ENCODE measurements at places on chromosomes 5 and 9.

- DNase-seq: no peak
Measured at GRCh38 chr5:61081741-61082140, 80.5 kb downstream of the SMIM15 start.

DNA sequence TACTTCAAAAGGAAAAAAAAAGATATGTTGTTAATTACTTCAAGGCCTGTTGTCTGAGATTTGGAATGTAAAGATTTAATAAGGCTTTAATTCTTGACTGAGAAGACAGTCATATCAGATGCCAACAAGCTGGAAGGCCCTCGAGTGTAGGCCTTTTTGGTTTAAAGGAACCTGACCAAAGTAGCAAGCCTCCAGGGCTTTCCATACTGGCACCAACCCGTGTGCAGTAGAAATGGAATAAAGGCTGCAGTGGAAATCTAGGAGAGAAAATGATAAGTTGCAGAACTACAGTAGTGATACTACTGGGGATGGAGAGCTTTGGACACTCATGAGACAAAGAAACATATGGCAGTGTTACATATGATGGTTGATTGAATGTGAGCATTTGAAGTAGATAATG lies 358.0 kb downstream of the TAF11L14 start:
- no peak for DNase-seq

DNA sequence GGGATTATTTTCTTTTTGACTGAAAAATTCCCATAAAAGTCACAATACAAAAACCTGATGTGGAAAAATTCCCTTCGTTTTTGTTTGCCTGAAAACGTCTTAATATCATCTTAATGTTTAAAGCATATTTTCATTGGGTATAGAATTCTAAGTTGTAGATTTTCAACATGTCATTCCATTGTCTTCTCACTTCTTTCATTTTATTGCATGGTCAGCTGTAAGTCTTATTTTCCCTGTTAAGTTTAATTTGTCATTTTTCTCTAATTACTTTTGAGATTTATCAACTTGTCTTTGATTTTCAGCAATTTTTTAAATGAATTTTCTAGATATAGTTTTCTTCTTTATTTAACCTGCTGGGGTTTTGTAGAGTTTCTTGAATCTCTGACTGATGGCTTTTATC lies 131.7 kb downstream of the FBXO38 start:
- no peak for DNase-seq

DNA sequence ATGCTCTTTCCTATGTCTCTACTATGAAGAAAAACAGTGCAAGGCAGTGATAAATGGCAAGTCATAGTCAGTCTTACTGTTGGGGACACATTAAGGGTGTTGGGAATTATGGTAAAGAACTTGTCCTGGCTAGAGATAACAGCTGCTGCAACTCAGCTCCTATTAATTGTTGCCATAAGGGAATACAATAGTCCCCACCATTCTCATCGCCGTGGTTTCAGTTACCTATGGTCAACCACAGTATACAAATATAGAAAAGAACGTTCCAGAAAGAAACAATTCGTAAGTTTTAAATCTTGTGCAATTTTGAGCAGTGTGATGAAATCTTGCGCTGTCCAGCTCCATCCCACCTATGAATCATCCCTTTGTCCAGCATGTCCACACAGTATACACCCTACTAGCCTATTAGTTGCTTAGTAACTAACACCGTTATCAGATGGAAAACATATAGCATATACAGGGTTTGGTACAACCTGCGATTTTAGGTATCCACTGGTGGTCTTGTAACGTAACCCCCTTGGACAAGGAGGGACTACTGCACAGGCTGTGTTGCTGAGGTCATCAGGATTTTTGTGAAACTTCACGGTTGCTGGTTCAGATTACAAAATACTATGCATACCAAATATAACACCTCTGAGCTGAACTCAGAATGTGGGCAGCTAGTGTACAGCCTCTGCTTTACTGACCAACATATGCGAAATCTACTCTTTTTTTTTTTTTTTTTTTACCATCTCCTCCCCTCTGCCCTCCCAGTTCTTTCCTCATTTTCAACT lies 53.5 kb downstream of the ZFR start:
- peak; percentile 63 for DNase-seq

GRCh38 chr9:91896097-91896496 lies 53.9 kb downstream of the ROR2 start:
- DNase-seq: no peak

DNA sequence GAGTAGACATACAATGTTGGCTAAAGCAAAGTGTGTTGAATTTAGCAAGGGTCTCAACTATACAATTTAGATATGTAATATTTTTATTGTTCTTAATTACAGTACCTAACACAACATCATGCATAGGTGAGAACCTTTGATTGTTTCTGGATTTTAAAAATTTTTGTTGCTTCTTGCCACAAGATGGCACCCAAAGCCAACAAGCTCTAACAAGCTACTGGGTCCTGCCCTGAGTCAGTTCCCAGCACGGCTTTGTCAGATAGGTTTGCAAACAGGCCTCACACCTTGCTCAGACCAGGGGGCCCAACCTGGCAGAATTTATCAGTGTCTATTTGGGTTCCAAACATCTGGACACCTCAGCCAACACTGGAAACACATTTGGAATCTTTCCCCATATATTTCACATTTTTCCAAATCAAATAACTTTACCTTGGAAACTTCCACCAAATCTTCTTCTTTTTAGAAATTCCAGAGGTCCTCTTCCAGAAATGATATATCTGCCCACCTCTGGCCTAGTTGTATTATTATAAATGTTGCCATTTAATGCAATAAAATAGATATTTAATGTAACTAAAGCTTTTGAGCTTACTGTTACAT lies 49.5 kb upstream of the EGFLAM start:
- DNase-seq: peak; percentile 64

DNA sequence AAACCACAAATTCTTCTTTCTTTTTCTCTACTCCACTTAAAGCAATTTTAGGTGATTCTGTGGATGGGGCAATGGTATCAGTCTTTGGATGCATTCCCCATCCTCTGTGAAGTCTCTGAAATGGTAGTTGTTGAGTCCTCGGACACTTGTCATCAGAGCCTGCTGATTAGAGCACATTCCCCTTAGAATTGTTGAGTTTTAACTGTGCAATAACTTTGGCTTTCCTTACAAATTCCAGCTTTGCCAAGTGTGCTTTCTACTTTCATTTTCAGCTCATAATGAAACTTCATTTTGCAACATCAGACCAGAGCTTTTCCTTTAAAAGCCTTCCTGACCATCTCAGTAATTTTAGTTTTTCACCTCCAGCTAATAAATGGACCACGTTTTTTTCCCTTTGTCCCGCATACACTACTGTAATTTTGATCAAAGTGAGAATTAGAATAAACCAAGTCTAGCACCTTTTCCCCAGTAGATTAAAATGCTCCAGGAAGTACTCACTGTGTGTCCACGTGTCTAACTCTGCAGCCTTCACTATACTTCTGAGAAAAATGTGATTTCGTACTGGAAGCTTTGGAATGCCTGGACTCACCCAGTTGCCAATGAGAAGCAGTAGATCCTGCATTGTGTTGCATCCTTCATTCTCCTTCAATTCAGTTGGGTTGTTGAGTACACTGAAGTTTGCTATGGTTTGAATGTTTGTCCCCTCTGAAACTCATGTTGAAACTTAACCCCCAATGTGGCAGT lies 135.6 kb downstream of the NTRK2 start:
- DNase-seq: peak; percentile 18

DNA sequence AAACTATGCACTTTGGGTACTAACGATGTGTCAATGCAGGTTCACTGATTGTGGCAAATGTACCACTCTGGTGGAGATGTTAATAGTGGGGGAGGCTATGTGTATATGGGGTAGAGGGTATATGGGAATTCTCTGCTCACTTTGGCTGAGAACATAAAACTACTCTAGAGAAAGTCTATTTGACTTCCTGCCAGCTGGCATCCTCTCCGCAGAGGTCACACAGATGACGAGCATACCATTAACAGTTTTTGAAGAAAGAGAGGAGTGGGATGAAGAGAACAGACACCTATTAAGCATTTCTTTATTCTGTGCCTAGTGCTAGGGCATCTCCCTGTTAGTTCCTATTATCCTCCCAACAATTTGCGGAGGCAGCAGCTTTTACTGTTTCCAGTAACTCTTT lies 58.4 kb upstream of the TRIM32 start:
- DNase-seq: no peak

GRCh38 chr5:40599676-40600075 lies 80.0 kb upstream of the PTGER4 start:
- no peak for DNase-seq

DNA sequence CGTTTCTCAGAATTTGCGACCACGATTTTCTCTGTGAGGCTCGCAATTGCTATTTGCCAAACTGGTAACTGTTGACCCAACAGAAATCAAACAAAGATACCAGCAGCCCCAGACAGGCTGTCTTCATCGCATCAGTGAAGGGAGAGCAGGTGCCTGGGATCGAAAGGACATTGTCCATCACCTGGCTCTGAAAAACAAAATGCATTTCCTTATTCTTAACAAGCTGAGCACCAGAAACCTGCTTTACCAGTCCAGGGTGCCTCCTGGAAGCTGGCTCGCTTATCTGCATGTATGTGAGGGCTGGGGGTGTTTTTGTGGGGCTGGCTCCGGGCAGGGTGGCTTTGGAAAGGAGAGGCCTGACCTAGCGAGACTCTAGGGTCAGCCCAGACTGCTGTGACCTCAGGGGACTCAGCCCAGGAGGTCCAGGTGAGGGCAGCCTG lies 24.7 kb downstream of the WWC1 start:
- DNase-seq: no peak

- peak; percentile 93 for DNase-seq
Measured at GRCh38 chr5:179345433-179346321, at the start of gene ADAMTS2. Gene ADAMTS2, minus strand, starts transcription at chr5:179345461. Its CDS starts 133 bp downstream, at chr5:179345328.

DNA sequence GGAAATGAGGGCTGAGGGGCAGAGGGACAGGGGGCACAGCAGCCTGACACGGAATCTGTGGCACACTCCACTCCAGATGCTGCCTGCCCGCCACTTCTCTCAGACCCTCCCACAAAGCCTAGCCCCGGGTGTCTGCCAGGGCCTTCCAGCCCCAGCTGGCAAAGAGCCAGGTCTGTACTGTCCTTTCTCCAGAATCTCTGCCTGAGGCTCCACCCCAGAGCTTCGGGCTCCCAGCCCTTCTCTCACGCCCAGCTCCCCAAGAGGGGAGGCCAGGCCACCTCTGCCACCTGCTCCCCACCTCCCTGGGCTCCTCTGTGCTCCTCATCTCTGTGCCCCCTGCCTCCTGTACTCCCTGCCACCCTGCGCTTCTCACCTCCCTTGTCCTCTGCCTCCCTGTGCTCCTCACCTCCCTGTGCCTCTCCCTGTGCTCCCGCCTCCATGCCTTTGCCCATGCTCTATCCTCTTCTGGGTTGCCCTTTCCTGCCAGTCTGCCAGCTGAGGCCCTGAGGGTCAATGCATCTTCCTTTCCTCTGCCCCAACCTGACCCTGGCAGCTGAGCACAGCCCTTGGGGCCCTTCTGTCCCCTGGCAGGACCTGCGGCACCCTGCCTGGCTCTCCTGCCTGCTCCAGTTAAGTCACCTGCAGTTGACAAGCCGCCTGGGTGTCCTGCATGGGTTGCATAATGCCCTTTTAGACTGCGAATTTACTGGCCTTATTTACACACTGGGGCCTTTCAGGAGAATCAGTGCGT lies 36.4 kb downstream of the RASGEF1C start:
- no peak for DNase-seq

DNA sequence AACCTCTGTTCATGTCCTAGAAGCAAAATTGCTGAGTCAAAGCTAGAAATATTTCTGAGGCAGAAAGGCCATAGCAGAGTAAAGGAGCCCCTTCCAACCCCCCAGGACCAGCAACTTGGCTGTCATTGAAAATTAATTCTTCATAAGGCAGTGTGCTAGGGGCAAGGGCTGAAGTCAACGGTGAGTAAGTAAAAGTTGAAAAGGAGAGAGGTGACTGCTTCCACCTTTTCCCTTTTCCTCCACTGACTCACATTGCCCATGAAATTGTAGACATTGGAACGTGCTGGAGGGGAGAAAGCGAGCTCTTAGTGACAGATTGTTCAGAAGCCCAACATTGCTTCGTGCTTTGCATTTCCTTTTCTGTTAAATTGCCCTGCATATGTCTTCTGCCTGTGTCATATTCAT lies 19.1 kb downstream of the GLRA1 start:
- no peak for DNase-seq

DNA sequence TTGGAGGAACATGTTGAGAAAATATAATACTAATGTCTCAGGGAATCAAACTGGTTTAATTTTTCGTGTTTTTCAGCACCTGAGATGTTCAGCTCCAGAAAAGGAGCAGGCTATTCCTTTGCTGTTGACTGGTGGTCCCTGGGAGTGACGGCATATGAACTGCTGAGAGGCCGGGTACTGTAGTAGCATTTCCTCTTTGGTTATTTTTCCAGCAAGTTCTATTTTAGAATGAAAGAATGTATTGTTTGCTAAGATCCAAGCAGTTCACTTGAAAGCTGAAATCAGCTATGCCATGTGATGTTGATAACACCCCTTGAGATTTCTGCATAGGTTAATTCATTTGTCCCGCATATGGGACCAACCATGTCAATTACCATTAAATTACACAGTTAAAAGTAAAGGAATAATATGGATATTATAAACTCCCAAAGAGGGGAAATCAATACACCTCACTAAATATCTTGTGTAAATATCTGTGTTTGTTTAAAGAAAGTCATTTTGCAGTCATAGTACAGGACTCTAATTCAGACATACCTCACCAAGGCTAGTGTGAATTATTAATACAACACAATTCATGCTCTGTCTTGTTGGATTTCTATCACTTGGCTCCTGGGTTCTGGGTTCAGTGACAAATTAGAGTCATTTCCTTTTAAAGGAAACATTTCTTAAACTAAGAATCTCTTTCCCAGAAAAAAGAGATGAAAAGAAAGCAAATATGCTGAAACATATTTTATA lies 126.8 kb downstream of the STK32A start:
- no peak for DNase-seq

DNA sequence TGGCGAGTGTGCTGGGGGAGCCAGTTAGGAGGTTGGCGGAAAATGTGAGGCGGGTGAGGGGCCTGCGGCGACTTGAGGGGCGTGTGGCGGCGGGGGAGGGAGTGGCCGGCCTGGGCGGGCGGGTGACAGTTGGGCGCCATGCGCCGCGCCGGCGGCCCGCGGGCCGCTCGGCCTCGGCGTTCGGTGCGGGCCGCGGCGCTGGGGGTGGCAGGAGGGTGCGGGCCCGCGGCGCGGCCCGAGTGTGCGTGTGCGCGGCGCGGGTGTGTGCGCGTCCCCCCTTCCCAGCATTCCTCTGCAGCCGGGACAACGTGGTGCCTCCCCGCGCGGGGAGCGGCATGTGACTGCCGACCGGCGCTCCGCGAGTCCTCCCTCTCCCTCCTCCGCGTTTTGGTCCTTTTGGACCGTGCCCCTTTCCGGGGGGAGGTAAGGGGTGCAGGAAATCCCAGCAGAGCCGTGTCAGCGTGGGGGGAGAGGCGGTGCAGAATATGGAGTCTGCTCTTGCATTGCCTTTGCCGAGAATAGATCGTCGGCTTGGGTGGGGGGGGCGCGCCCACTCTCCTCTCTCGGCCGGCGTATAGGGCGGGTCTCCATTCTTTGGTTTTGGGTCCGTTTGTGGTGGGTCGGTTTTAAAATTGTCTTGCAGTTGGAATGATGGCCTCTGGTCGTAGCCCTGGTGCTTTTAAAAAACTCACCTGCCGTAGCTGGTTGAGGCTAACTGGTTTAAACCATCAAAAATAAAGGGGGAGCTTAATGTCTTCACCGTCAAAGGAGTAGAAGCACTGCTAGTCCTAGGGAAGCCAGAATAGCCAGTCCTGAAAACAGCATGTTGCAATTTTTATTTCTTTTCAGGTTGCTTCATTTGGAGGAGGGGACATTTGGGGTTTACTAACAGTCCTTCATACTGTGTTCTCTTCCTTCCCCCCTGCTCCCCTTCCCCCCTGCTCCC lies 2.0 kb downstream of the LARP1 start:
- peak; percentile 58 for DNase-seq
